ENCODE measurements at places on chromosomes 12 and 14.

GRCh38 chr12:108921946-108922345, 42.1 kb downstream of the DAO start:
- no peak for DNase-seq

DNA sequence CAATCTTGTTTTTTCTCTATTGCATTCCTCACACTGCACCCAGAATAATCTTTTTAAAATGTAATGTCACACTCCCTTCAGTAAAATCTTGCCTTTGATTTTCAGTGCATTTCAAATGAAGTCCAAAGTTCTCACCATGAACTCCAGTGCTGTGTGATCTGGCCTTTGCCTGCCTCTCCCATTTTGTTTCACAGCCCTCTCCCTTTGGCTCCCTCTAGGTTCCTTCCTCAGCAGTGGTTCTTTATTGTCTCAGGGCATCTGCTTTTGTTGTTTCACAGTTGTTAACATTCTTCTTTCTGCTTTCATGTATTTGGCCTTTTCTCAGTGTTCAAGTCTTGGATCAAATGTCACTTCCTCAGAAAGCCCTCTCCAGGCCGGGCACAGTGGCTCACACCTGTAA, 84.5 kb upstream of the AMN1 start:
- DNase-seq: no peak

DNA sequence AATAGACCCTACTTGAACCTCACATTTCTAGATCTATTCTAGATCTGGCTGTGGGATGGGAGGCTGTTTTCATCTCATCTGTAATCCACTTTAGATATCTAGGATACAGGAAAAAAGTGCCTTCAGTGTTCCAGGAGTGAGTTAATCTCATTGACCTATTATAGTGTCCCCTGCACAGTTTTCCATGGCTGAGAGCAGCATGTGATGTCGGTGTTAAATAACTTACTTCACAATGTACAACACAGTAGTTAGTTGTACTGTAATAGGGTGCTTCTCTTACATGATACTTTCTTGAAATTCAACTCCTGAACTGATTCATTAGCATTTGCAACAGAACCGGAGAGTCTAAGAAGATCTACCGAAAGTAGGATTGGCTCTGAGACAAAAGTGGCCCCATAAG, 62.6 kb downstream of the TMEM117 start:
- DNase-seq: no peak

- DNase-seq: peak; percentile 98
These were observed at the start of the genes ERP29 and TMEM116 for GRCh38 chr12:112012775-112013600. Gene ERP29 (plus strand): TSS chr12:112013426. CDS start chr12:112013466, 40 bp downstream. Gene TMEM116 (minus strand): TSS chr12:112013165. CDS start chr12:112005270, 7,895 bp downstream.

DNA sequence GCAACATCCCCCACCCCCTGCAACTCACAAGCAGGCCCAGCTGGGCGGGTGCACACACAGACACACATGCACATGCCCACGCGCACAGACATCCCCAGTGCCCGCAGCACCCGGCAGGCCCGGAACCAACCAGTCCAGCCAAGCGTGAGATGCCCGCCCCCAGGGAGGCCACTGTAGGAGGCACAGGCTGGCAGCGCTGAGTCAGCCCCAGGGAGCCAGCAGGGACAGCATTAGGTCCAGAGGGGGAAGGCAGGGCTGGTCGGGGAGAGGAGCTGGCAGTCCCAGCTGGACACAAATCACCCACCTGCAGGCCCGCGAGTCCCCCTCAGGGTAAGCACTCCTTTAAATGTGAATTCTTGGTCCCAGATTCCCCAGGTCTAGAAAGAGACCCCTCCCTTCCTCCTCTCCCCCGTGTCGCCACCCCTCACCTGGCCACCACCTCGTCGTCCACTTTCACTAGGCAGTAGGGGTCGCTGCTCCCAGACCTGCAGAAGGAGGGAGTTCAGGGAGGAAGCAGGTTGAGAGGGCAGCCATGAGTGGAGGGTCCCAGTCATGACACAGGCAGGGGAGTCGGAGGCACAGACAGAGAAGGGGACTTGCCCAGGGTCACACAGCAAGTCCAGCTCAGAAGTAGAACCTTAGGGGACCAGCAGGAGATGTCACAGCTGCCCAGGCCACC, 5.0 kb downstream of the RASAL1 start:
- no peak for DNase-seq

GRCh38 chr12:18907127-18907526, 169.2 kb downstream of the CAPZA3 start:
- DNase-seq: no peak

GRCh38 chr14:71524320-71524982, 407.8 kb upstream of the RGS6 start:
- no peak for DNase-seq

DNA sequence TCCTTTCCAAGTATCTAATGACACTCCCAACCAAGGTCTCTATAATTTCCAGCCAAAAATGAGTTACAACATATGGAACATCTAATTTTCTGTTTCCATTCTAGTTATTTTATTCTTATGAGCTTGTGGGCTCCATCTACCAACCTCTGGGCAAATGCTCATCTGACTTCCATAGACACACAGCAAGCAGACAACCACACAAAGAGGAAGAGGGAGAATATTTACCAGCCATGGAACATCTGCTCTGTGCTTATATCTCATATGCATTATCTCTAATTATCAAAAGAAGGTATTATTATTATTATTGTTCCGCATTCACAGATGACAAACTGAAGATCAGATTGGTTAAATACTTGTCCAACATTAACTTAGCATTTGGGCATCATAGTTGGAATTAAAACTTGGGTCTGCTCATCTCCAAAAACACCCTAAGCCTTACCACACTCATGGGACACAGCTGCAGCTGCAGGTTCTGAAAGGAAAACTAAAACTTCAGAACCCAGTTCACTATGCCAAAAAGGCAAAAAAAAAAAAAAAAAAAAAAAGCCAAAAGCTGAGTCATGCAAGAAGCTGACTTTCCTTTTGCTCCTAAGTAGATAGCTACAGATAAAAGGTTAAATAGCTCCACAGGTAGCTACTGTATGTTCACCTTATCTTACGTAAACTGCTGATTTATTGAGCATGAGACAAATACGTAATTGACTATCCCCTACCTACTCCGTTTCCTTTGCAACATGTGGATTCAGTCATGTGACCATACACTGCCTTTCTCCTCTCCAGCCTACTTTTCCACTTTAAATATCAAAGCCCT, 23.6 kb upstream of the TCL1B start:
- no peak for DNase-seq

- DNase-seq: no peak
These were observed 390 bp downstream of the JKAMP start for GRCh38 chr14:59484639-59485175.

DNA sequence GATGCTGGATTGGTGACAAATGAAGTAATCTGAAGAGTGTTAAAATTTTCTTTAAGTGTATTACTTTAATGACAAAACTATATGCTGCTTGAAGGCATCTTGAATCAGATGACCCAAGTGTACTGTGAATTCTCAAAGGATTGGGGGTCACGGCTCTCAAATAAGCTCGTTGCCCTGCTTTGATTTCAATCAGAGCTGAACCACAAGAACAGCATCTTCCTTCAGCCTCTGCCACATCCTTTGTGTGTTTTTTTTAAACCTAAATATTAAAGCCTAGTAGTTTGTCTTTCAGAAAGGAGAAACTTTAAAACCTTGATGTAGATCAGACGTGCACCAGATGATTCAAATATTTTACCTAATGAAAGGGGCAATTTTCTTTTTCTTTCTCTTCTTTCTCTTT, 11.7 kb downstream of the ELK3 start:
- no peak for DNase-seq

DNA sequence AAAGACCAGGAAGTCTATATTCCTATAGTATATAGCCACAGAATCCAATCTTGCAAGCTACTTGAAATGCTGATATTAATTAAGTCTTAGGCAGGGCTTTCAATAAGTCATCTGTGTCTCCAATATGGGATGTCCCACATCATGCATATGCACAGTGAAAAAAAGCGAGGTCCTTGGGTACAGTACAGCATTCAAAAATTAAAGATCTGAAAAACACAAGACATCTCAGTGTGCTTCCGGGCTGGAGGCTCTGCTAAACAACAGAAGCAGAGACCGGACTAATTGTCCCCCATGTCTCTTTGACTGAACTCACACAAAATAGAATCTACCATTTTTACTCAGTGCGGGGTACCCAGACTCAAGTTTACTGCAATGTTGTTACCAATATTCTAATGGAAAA, 156.0 kb downstream of the DAD1 start:
- no peak for DNase-seq

DNA sequence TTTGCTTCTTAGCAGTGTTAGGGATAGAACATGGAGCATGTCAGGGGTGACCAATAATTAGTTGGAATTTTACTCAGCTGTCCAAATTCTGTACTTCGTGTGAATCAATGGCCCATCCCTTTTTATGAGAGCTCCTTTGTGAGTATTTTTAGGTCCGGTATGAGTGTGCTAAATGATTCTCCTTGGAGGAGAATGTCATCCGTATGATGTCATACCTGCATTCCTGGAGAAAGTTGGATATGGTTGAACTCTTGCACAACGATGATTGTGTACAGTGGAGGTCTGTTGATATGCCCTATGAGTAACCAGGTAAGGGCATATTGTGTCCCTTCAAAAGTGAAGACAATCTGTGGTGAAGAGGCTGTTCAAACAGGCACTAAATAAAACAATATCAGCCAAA, 400.8 kb downstream of the GXYLT1 start:
- DNase-seq: no peak

GRCh38 chr12:14156606-14157005, 175.2 kb upstream of the GRIN2B start:
- no peak for DNase-seq

DNA sequence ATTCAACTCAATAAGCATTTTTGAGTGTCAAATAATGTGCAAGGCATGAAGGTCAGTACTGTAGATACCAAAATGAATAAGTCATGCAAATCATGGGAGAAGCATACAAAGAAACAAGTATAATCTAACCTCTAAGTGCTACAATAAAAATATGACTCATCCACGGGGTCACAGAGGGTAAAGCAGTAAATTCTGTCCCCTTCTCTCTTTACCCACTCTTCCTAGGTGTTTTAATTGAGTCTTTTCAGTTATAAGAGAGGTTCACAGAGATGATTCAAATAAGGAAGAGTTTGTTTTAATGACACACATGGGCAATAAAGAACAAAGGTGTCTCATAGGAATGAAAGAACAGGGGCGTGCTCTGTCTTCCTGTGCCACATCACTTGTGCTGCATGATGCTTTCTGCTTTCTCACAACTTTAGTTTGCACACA, 71.5 kb upstream of the DAAM1 start:
- peak; percentile 44 for DNase-seq

DNA sequence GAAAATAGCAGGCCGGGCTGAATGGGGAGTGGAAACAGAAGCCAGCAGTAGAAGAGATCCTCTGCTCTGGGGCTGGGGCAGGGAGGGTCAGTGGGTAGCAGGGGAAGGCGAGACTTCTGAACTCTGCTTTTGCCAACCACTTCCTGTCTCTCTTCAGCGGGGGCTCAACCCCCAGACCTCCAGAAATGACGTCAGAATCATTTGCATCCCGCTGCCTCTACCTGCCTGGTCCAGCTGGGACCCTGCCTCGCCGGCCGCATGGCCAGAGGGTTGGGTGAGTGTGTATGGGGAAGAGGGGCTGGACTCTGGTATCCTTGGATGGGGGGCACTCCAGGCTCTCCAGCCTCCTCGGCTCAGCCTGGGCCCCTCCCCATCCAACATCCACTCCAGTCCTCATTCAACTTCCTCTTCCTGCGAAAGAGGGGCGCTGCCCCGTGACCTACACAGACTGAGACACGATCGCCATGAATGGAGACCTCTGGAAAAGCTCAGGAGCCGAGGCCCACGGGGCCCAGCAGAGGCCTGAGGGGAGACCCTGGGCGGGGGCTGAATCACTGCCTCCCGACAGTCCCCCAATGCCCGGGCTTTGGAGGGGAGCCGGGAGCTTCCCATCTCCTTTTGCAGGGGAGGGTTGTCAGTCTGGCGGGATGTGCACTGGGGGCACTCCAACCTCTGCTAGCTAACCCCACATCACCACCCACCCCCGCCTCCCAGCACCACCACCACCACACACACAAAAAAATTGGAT, 458 bp upstream of the HOXC4 start:
- no peak for DNase-seq

DNA sequence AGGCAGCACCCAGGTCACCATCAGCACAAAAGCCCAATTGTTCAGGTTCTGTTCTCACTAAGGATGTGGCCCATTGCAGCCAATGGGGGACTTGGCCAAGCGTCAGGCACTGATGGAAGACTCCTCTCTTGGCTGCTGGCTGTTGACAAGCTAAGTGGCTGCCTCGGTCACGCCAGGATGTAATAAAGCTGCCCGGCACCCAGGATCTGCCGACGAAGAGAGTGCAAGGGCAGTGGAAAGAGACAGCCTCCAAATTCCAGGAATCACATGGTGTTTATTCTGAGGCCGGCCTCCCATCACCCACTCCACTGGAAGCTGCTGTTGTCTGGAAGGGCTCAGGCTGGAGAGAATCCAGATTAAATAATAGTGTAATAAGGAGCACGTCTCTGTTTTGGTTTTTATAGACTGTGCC, 451.8 kb upstream of the TBX3 start:
- no peak for DNase-seq

DNA sequence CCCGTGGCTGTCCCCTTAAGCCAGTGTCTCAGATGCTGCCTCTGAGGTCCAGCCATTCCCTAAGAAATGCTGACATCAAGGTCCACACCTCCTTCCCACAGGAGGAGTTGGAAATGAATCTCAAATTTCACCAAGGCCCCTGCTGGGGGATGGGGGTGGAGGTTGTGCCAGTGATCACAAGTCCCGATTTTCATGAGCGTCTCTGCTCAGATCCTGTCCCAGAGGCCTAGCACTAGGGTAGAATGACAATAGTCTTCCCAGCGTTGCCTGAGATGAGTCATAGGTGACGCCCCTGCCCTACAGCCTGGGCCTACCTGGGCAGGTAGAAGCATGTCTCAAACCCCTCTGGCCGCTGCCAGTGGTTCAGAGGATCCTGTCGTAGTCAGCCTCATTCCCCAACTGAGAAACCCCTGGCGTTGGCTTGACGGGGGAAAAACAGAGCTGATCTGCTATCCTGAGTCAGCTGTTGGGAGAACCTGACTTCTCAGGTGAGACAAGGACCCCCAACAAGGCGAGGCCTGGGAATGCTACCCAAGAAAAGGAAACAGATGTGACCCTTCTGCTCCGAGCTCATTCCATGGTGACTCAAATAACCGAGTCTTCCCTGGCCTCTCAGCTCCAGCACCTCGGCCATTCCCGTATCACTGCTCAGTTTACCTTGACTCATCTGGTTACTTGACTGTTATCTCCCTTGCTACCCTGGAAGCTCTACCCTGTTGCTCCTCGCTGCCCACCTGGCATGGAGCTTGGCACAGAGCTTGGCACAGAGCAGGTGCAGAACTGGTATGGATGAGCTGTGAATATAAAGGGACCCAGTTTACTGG, 21.8 kb upstream of the SPPL3 start:
- DNase-seq: peak; percentile 74

- no peak for DNase-seq
These were observed 53.0 kb downstream of the NPAS3 start for GRCh38 chr14:32991691-32992090.

- DNase-seq: peak; percentile 10
These were observed 3.9 kb downstream of the GZMH start for GRCh38 chr14:24605435-24606190.

- peak; percentile 66 for DNase-seq
These were observed 101.6 kb downstream of the SLC25A47 start for GRCh38 chr14:100424504-100425428.

GRCh38 chr12:63957496-63957895, 113.0 kb downstream of the SRGAP1 start:
- DNase-seq: no peak
